ENCODE measurements at places on chromosomes 7 and 10. TPM values are rescaled to one million over a fixed set of nuclear protein-coding genes. Genes with fewer than 3 reads are reported as not detected.

The ADARB2 gene
- polyA plus RNA-seq = 0.33 TPM

The NUP205 gene
- polyA plus RNA-seq = 30.6 TPM

The CXCL12 gene
- polyA plus RNA-seq = 7.9 TPM

The OR2A5 gene
- polyA plus RNA-seq = not detected

The NAMPT gene
- 185 TPM for polyA plus RNA-seq

The TMEM243 gene
- polyA plus RNA-seq = 11.5 TPM

The PPP1R3C gene
- polyA plus RNA-seq = 59.4 TPM

The ADRB1 gene
- 0.46 TPM for polyA plus RNA-seq

The RPEL1 gene
- not detected for polyA plus RNA-seq

The OR2A42 gene
- polyA plus RNA-seq = 0.02 TPM

The COL26A1 gene
- not detected for polyA plus RNA-seq

The NACAD gene
- polyA plus RNA-seq = 0.37 TPM

The HABP2 gene
- polyA plus RNA-seq = not detected

The CLCN1 gene
- polyA plus RNA-seq = 0.44 TPM

The SPAM1 gene
- polyA plus RNA-seq = not detected

The GHRHR gene
- polyA plus RNA-seq = not detected

The INHBA gene
- polyA plus RNA-seq = 0.42 TPM

The IQUB gene
- polyA plus RNA-seq = 0.05 TPM

The SPDYE5 gene
- polyA plus RNA-seq = 0.02 TPM

The AS3MT gene
- 2.0 TPM for polyA plus RNA-seq

The GPR146 gene
- polyA plus RNA-seq = 6.3 TPM

The CEP55 gene
- 8.3 TPM for polyA plus RNA-seq

The CUZD1 gene
- 1.3 TPM for polyA plus RNA-seq

The TMEM225B gene
- 0.66 TPM for polyA plus RNA-seq

The SAMD9L gene
- 2.5 TPM for polyA plus RNA-seq

The GPC2 gene
- polyA plus RNA-seq = 1.1 TPM

The CAV2 gene
- 13.9 TPM for polyA plus RNA-seq

The TMEM130 gene
- not detected for polyA plus RNA-seq

The PRPS1L1 gene
- polyA plus RNA-seq = not detected

The ITPRID1 gene
- not detected for polyA plus RNA-seq

The HOGA1 gene
- polyA plus RNA-seq = 0.78 TPM

The C10orf95 gene
- polyA plus RNA-seq = 0.65 TPM

The PHKG1 gene
- 1.3 TPM for polyA plus RNA-seq

The PRKAG2 gene
- 9.0 TPM for polyA plus RNA-seq

The AKR1C8 gene
- polyA plus RNA-seq = not detected

The PVRIG gene
- polyA plus RNA-seq = 0.31 TPM

The FFAR4 gene
- polyA plus RNA-seq = 0.08 TPM

The EVX1 gene
- not detected for polyA plus RNA-seq

The WDFY4 gene
- 0.79 TPM for polyA plus RNA-seq

The ANKRD22 gene
- 46.0 TPM for polyA plus RNA-seq

The CALCR gene
- 0.01 TPM for polyA plus RNA-seq

The GRM8 gene
- polyA plus RNA-seq = not detected

The ZNRF2 gene
- polyA plus RNA-seq = 9.0 TPM

The PAX4 gene
- not detected for polyA plus RNA-seq

The CALML3 gene
- polyA plus RNA-seq = 224 TPM

The WAPL gene
- 9.9 TPM for polyA plus RNA-seq

The TNS3 gene
- polyA plus RNA-seq = 2.7 TPM

The CHST12 gene
- 6.8 TPM for polyA plus RNA-seq

The IGF2BP3 gene
- 2.5 TPM for polyA plus RNA-seq

The EN2 gene
- polyA plus RNA-seq = 0.02 TPM

The SFMBT2 gene
- polyA plus RNA-seq = 0.55 TPM

The VIPR2 gene
- 0.39 TPM for polyA plus RNA-seq

The CFAP70 gene
- polyA plus RNA-seq = 0.60 TPM

The ANKRD1 gene
- 0.96 TPM for polyA plus RNA-seq
